Renal pelvis (tissue), 12 donors: ENCODE measurements at places on chromosomes 3 and 15. TPM values are rescaled to one million over a fixed set of nuclear protein-coding genes. Genes with fewer than 3 reads are reported as not detected.

DNA sequence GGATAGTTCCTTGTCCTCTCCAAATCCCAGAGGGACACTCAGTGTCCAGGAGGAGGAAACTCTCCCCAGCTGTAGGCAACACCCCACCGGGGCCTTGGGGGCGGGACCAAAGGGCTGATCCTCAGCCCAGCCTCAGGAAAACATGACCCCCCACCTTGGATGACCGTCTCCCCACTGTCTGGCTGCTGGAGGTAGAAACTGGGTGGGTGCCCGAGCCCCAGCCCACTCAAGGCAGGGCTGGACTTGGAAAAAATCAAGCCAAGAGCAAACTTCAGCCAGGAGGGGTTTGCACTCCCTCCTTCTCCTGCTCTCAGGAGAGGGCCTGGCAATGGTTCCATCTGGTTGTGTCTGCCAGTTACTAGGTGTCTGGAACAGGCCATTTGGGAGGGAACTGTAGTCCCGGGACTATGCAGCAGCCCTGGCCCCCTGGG lies 3.6 kb upstream of the RASL12 start:
- DNase-seq: no peak

DNA sequence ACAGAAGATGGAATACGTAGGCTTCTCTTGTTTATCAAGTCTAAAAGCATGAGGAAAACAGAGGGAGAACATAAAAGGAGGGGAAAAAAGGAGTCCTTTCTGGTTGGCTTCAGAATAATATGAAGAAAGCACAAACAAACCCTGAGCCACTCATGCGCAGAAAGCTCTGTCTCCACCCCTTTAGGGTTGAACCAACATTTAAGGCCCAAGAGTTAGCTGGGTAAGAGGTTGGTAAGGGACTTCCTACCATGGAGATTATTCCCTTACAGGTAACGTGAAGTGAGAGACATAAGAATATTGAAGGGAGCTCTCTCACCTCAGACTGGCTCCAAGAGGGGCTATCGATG lies 145.3 kb downstream of the RORA start:
- no peak for DNase-seq

- DNase-seq: no peak
These were observed 36.3 kb upstream of the SH3BP5 start for GRCh38 chr3:15368561-15369135.

The ABHD2 gene
- polyA plus RNA-seq: 31.7 TPM
